ENCODE measurements at places on chromosomes 4 and X.

GRCh38 chrX:14095702-14096101 is 66.0 kb upstream of the GEMIN8 start:
- DNase-seq: peak; percentile 5

DNA sequence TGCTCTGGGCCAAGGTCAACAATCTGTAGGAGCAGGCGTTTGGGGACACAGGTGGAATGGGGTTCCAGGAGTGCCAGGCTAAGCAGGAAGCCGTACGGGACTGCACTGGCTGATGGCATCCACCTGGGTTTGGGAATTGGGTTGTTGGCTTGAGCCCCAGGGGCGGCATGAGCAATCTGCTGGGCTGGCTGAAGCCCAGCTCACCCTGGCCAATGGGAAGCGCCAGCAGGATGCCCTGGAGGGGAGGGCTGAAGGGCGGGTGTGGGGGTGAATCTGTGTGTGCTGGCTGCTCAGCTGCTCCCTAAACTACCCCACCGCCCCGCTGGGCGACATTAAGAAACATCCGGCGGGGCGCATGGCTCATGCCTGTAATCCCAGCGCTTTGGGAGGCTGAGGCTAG is 8.9 kb upstream of the RGS12 start:
- DNase-seq: no peak

DNA sequence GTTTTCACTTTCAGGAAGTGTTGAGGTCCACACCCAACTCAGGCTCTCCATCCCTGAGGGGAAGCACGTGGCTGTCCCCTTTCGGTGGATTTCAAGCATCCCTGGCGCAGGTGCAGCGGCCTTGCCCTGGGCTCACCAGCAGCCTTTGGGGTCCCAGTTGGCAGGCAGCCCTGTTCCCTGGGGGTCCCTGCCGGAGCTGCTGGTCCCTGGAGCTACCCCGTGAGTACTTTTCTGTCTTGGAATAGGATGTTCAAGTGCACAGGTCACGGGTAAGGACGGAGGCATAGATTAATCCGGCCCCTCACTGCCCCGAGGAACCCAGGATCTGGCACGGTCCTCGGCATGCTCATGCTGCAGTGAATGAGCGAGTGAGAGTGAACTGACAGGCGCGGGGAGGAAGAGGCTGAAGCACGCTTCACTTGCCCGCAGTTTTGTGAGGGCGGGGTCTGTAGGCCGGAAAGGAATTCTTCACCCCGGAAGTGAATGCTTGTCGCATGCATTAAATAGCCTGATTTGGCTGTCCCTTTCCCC is 117.2 kb upstream of the FAT1 start:
- peak; percentile 42 for DNase-seq

- no peak for DNase-seq
Measured at GRCh38 chrX:12661464-12661863, 129.7 kb upstream of the PRPS2 start.

DNA sequence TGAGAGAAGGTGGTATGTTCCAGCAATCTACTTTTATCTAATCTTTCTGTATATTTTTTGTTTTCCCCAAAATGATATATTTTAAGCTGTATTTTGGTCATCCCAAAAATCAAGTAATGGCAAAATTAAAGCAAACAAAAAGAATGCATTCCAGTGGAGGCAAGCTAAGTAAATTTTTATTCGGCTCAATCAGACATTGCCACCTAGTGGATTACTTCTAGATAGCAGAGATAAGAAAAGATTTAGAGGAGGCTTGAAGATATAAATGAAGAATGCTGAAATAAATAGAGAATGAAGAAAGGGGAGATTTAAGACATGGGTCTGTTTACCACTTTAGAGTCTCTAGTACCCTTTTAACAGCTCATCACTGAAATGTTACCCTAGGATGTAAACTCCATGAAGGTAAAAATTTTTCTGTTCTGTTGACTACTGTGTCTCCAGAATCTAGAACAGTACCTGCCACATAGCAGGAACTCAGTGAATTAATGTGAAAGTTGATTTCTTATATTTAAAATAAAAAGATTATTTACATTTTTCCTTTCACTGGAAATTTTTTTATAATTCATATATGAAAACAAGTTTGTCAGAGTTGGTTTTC is 110.9 kb upstream of the ANK2 start:
- peak; percentile 30 for DNase-seq

GRCh38 chrX:136710325-136710951 is 62.5 kb downstream of the CD40LG start:
- DNase-seq: no peak

GRCh38 chr4:125547836-125548235 is 233.1 kb downstream of the FAT4 start:
- DNase-seq: peak; percentile 6

DNA sequence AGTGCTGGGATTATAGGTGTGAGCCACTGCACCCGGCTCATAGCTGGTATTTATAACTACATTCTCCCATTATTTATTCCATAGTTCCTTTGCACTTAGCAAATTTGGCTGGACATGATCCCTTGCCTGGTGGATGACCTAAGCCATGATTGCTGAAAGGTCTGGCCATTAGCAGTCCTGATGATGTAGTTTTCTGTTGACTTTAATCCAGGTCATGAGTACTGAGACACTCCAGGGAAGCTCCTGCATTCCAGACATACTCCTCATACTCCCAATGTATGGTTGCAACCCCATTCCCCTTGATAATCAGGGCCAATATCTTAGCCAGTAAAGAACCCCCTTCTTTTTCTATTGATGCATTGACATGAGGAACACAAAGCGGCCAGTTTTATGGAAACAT is 24.4 kb upstream of the MGST2 start:
- DNase-seq: peak; percentile 58

GRCh38 chr4:160372390-160372789 is 1269.5 kb downstream of the RAPGEF2 start:
- DNase-seq: no peak

Measured in HCEC 1CT (cell line).